ENCODE measurements at places on chromosomes 16 and 17.

- no peak for DNase-seq
Measured at GRCh38 chr16:68444056-68444657, 4.2 kb downstream of the SMPD3 start.

DNA sequence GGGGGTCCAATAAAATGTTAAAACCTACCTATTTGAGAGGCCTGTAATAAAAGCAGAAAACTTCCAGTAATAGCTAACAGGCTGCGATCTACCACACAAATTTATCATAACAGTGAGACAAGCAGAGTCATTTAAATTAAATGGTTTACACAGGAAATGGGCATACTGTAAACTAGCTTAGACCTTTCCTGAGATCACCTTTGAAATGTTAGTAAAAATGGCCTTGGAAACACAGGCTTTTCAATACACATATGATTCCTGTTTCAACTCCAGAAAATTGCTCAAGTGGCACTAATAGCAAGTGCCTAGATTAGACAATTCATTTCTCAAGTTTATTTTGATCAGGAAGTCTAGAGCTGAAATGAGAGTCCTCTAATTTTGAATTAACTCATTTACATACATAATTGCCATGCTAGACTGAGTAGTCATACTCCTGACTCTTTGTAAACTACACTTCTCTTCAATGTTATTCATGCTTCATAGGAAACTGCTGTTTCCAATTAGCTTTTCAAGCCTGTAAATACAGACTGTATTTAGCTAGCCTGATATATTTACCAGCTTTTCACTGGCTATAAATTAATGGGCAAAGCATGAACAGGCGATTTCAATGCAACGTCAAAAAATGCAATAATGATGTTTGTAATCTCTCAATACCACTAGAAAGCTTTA is 43.3 kb downstream of the PARN start:
- no peak for DNase-seq

- no peak for DNase-seq
Measured at GRCh38 chr17:2502871-2503580, 8.7 kb downstream of the METTL16 start.

DNA sequence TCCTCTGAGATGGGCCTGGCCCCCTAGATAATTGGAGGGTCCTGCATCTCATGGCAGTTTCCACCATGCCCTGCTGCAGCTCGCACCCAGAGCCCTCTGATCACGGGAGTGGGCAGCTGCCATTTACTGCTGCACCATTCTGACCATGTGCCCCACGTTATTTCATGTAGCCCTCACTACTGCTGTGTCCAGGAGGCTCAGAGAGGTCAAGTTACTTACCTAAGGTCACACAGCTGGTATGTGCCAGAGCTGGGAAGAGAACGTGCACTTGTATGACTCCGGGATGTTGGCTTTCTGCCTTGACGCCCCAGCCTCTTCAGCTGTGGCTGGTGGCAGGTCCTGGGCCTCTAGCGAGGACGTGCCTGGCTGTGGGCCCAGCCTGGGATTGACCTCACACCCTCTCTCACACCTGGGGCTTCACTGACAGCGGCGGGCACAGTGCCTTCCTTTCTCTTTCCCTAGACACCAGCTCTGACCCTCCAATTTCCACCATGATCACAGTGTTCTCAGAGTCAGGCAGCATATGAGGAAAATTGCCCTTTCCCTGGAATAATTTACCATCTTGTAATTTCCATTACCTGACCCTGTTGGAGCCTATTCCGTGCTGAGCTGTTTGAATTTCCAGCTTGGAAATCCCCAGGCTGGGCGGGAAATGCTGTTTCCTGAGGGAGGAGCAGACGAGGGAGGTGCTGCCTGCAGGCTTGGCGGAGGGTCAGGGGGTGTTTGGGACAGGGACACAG is 18.5 kb upstream of the DOC2B start:
- no peak for DNase-seq

DNA sequence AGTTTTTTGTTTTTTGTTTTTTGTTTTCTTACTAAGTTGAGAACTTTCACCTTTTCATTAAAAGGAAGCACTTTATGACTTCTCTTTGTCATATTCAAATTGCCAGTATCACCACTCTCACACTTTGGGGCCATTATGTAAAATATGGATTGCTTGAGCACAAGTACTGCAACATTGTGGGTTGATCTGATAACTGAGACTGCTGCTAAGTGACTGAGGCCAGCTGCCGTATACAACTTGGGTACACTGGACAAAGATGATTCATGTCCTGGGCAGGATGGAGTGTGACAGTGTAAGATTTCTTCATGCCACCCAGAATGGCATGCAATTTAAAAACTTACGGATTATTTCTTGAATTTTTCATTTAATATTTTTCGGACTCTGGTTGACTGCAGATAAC is 7.8 kb downstream of the TTC19 start:
- DNase-seq: no peak

DNA sequence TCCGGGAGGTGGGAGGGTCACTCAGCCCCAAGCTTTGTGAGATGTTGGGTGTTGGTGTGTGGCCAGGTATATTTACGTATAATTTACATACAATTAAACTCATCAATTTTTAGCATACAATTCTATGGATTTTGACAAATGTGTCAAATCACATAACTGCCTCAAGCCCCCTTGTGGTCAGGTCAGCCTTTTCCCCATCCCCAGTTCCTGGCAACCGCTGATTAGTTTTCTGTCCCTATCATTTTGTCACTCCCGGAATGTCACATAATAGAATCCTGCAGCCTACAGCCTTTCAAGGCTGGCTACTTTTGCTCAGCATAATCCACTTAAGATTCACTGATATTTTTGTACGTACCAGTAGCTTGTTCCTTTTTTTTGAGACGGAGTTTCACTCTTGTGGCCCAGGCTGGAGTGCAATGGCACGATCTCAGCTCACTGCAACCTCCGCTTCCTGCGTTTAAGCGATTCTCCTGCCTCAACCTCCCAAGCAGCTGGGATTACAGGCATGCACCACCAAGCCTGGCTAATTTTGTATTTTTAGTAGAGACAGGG is 19.3 kb upstream of the RAI1 start:
- DNase-seq: no peak

DNA sequence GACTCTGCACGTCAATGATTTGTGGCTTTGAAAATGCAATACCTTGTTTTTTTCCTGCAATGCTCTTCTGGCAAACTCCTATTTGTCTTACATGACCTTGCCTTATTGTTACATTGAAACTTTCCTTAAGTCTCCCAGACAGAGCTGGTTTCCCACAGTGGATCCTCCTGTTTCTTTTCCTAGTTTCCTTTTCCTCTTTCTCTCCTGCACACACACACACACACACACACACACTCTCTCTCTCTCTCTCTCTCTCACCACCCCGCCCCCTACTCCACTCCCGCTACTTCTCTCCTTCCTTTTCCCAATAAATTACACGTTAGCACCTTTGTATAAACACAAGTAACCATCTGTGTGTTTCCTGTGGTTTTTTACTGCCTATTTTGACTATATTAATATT is 2.3 kb downstream of the ORC6 start:
- DNase-seq: no peak

- DNase-seq: no peak
Measured at GRCh38 chr17:6279659-6280058, 155.3 kb downstream of the AIPL1 start.

DNA sequence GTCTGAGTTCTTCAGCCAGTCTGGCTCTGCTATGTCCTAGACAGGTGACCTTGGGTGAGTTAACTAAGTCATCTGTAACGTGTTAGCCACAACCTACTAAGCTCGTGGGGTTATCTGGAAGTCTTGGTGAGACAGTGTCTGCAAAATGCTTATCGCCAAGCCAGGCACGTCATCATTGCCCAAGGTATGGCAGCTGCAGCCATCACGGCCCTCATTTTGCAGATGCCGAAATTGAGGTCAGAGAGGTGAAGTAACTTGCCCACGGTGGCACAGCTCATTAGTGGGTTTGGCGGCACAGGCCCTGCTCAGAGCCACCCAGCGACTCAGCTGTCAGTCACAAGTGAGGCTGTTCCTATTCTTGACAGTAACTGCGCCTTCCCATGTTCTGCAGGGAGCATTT is 79.8 kb downstream of the CMIP start:
- DNase-seq: peak; percentile 23

- DNase-seq: no peak
Measured at GRCh38 chr16:85682516-85682915, 6.2 kb downstream of the GINS2 start.

GRCh38 chr17:16477255-16477654 is 14.7 kb downstream of the LRRC75A start:
- DNase-seq: no peak

- no peak for DNase-seq
Measured at GRCh38 chr17:46984341-46984740, 5.3 kb upstream of the RPRML start.

DNA sequence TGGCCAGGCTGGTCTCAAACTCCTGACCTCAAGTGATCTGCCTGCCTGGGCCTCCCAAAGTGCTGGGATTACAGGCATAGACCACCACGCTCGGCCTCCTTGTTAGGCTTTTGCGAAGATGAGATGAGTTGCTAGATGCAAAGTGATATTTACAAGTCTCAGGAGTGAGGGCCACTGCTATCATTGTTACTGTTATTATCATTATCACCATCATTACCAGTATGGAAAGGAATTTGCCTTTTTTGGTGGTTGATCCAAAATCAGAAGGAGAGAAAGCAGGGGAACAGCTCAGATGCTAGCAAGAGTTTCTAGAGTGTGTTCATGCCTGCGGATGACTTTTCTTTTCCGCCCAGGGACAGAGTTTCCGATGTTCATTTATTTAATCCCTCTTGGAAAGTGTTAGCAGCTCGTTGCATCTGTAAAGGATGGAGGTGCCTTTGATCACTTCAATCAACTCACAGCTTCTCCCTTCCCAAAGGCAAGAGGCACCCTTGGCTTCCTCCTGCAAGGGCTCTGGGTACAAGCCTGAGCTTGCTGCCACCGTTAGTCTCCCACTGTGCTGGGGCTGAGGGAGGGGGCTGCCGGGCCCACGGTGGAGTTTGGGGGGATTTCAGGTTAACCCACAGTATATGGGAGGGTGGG is 21.6 kb downstream of the ITPRIPL2 start:
- DNase-seq: no peak

DNA sequence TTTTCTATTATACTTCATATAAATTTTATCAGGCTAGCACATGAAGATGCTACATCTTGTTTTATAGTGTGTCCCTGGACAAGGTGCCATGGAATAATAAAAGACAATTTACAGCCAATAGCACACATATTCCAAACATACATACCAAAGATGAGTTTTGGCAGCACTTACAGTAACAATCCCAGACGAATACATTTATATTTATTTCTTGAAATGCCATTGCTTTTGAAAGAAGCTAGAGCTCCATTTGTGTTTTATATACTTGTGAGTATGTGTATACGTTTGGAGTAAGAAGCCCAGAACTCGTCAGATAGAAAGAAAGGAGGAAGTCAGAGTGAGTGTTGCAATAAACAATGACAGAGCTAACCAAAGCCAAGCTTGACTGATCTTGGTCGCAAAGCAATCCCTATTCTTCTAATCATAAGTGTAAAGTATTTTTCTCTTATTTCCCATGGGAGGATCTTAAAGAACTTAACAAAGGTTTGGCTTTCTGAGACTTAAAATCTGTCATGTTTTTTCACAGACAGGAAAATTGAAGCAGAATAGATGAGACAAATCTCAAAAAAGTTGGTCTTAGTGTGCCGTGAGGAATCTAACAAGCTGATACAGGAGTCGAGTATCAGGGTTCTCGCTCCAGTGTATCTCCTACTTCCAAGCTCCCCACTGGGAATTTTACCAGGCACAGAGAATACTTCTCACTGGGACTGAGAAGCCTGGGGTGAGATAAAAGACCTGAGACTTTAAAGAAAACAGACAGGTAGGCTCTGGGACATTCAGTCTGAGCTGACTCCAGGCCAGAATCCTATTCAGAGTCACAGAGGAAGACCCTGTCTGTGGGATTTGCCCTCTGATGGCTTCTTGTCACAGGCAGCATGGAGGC is 175.4 kb downstream of the AATF start:
- no peak for DNase-seq

GRCh38 chr16:87593710-87594258 is 8.5 kb upstream of the JPH3 start:
- no peak for DNase-seq

GRCh38 chr16:85422632-85423550 is 190.2 kb upstream of the GSE1 start:
- no peak for DNase-seq

DNA sequence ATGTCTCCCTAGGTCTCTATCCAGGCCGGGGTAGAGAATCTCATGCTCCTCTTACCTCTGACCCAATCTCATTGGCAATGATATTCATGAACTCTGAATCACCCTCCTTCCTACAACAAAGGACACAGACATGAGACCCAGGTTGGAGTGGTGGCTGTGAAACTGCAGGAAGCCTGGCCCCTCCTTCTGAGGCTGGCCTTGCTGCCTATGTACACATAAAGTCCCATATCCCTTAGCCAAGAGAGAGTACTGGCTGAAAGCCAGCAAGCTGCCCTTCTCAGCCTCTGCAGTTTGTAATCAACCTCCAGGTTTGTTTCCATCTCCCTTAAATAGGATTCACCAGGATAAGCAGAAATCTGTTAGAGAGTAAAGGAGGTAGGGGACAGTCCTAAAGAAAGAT is 10.6 kb downstream of the AARSD1 start:
- no peak for DNase-seq

- no peak for DNase-seq
Measured at GRCh38 chr16:69204172-69204571, 17.2 kb downstream of the SNTB2 start.

DNA sequence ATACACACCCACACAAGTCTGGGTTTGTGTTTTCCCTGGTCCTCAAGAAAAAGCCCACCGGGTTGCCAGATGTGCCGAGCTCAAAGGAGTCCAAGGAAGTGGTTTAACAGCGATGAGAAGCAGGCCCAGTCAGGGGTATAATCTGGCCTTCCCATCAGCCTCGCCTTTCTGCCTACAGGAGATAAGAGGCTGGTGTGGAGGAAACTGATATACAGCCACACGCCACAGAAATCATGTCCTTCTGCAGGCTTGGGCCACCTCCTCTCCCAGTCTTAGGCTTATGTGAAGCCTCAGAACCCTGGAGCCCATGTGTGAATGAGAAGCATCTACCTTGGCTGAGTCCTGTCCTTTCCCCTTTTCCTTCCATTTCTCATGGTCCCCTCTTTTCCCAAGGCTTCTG is 43.6 kb upstream of the MMP2 start:
- DNase-seq: no peak

DNA sequence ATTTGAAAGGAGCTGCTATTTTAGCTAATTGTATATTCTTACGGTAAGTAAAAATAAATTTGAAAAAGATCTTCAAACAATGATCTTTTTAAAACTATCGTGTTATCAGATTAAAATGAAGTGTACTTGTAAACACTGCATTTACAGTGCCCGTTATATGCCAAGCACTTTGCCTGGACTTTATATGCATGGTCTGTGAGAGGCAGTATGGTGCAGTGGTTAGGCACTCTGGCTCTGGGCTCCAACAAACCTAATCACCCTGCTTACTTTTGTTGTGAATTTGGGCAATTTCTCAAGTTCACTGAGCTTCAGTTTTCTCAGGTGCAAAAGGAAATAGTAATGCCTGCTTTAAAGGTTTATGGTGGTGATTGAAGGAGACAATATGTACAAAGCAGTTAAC is 1.4 kb downstream of the PMP22 start:
- DNase-seq: no peak

All from stimulated activated naive CD4-positive, alpha-beta T cell treated with Interleukin-2 at 50 U/mL for 16 hours (primary cell).